ENCODE measurements at places on chromosomes 4 and X.

GRCh38 chr4:139857021-139857420, 191.4 kb downstream of the MGST2 start:
- no peak for DNase-seq

DNA sequence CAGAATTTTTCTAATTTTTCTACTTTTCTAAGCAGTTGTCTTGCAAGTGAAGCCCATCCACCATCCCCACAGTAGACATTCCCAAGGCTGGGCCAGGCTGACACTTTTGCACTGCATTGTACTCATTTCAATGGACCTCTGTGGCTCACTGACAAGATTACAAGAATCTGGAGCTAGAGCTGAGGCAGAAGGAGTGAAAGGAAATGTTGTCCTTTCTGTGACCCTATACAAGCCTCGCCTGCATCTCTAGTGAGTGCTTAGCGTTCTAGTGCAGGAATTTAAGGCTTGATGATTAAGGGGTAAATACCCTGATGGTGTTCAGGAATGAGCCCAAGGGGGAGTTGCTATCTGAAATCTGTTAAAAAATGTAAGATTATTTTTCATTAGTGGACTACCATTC, 6.3 kb downstream of the MAGED1 start:
- DNase-seq = no peak

DNA sequence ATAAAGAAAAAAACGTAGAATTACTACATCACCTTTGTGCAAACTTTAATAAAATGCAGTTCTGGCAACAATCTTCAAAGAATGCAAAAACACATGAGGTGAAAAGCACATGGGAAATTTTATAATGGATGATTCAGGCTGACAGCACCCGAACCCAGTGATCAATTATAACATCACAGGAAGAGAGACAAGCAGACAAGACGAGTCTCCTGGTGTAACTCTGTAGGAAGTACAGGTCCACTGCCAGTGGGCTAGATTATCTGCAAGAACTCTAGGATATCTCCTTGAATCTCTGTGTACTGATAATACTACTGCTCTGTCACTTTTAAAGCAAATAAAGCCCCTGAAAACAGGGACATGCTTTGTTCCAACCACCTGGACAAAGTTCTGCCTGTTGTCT, 58.9 kb upstream of the NXF3 start:
- no peak for DNase-seq

DNA sequence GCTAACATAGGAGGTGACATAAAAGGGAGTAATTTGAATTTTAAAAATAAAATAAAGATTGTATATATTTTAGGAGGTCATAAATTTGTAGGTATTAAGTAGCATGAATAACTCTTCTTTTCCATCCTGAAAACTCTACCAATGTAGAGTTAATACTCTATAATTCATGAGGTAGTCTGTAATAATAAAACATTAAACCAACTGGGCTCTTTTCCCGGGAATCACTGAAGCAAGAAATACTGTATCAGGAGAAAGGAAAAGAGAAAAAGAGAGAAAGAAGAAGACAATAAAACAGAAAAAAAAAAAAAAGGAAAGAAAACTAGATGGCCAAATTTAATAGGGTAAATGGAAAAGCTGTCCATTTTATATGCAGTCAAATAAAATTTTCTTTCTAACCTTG, 984.4 kb downstream of the CCSER1 start:
- no peak for DNase-seq

DNA sequence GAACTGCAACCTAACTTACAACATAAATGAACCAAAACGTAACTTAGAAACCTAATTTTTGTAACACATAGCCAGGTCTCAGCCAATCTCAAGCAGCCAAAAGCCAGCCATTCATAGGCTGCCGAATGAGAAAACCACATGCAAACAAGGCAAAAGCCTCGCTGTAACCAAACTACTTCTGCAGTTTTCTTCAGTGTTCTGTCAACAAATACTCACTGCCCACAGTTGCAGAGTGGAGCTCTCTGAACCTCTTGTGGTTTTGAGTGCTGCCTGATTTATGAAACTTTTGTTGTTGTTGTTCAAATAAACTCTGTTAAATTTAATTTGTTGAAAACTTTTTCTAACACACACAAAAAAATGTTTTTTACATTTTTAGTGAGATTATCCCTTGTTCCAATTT, 251.2 kb downstream of the PAPSS1 start:
- no peak for DNase-seq

DNA sequence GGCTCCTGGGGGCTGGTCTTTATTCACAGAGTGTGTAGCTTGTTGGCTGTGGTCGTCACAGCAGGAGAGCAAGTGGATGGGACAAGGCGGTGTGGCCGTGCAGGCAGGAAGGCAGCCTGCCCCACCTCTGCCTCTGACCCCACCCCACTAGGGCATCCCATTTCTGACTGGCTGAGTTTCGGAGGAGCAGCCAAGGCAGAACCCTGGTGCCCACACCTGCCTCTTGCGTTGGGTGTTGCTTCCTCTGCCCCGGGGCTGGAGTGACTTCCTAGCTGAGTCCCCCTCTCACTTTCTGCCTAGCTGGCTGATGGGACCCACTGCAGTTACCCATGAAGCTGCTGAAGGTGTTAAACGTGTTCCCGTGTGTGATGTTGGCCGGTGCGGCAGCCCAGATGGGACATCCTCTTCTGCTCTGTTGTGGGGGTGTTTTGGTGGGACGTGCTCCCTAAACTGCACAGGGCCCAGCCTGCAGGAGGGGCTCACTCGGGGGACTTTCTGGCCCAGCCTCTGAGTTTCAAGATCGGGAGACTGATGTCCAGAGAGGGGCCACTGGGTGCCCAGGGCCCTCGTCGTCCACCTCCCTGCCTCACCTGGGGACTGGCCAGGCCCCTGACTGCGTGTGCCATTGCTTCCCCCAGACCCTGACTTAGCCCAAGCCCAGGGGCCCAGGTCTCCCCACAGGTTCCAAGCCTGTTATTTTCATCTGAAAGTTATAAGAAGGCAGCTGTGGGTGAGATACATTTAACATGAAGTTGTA, 101.5 kb downstream of the PSAPL1 start:
- DNase-seq = no peak

All from activated naive CD4-positive, alpha-beta T cell treated with Interleukin-2 at 50 U/mL for 16 hours (primary cell).